GM03348 (cell line): ENCODE measurements at places on chromosomes 16 and 17.

DNA sequence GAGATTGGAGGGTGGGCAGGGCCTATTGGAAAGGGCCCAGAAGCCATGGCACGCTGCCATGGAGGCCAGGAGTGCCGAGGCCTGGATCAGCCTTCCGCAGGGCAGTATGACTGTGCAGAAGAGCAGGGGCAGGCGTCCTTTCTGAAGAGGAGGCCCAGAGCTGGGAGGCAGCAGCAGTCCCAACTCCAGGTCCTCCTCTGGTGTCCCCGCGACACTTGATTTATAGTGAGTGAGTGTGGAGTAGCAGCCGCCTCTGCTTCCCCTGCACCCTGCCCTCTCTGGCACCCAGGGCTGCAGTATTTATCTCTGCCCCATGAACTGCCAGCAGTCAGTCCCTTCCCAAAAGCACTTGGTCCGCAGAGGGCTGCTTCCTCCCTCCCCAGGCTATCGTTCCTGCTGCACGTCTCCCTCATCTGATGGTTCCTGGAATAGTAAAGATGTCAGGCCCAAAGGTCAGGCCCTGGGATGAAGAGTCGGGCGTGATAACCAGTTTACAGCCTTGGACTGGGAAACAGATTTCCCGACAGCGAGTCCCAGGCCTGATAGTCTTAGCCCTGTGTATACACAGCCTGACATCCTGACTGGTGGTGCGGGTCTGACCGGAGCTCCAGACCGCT, 32.9 kb downstream of the PGS1 start:
- DNase-seq = no peak

DNA sequence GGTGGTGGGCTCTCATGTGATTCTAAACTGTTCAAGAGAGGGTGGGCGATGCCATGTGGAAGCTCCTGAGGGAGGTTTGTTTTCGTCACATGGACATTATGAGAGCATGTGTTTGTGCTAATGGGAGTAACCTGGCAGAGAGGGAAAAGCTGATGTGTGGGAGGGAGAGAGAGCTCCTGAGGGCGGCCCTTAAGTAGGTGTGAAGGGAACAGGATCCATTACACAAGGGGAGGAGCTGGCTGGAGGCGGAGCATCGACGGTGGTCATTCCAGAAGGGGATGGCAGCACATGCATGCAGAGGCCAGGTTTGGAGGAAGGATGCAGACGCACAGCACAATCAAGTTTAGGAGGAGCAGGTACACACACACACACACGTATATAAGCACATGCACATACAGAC, 197.5 kb downstream of the RPTOR start:
- DNase-seq = no peak

GRCh38 chr17:81693509-81694210, 9.5 kb upstream of the MRPL12 start:
- DNase-seq = no peak

- DNase-seq = no peak
Measured at GRCh38 chr17:38578229-38579082, 27.3 kb downstream of the SRCIN1 start.

- no peak for DNase-seq
Measured at GRCh38 chr17:72580321-72581127, 459.7 kb downstream of the SOX9 start.

GRCh38 chr17:34172390-34172918, 82.6 kb upstream of the CCL2 start:
- DNase-seq = no peak

- peak; percentile 92 for DNase-seq
Measured at GRCh38 chr17:81641825-81642489, 5.0 kb downstream of the TSPAN10 start.
